ENCODE measurements at places on chromosomes 2 and 18. TPM values are rescaled to one million over a fixed set of nuclear protein-coding genes. Genes with fewer than 3 reads are reported as not detected.

Gene FOXI3
- not detected for total RNA-seq

Gene SANBR
- 11.0 TPM for total RNA-seq

Gene EMILIN2
- 9.1 TPM for total RNA-seq

GRCh38 chr18:35072616-35073015 is 31.4 kb downstream of the MAPRE2 start:
- H3K27me3 ChIP-seq: no peaks in the 10 kb centered on the region
- no peak for DNase-seq
- H3K36me3 ChIP-seq: no peaks in the 10 kb centered on the region
- no peaks in the 10 kb centered on the region for H3K4me1 ChIP-seq

GRCh38 chr2:145751629-145752028 is 1231.7 kb upstream of the ZEB2 start:
- H3K4me1 ChIP-seq: peaks cover 4% of the 10 kb centered on the region
- peak overlapping the region; percentile 60 for H3K27ac ChIP-seq
- H3K4me3 ChIP-seq: no peak overlapping the region
- H3K36me3 ChIP-seq: no peaks in the 10 kb centered on the region
- DNase-seq: no peak

DNA sequence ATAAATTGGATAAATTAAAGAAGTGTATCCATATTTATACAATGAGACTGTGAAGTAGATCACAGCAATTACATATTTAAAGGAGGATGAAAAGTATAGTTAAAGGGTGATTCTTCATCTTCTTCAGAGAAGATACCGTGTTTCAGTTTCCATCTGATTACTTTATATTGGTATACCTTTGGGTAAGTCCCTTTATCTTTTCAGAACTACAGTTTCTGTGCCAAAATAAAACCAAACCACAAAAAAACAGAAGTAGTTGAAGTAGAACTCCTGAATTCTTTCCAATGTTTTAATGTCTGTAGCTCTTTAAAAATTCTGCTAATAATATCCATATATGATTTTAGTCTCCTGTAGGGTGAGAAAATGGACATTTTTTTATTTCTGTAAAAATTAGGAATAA is 231.2 kb upstream of the LINC00305 start:
- H3K4me3 ChIP-seq: no peak overlapping the region
- no peak overlapping the region for H3K27ac ChIP-seq
- H3K4me1 ChIP-seq: no peaks in the 10 kb centered on the region
- H3K36me3 ChIP-seq: no peaks in the 10 kb centered on the region

- no peak overlapping the region for H3K27ac ChIP-seq
- no peaks in the 10 kb centered on the region for H3K36me3 ChIP-seq
- H3K4me3 ChIP-seq: no peak overlapping the region
- no peak for DNase-seq
- H3K27me3 ChIP-seq: no peaks in the 10 kb centered on the region
Measured at GRCh38 chr18:22981274-22982133, 48.4 kb downstream of the RBBP8 start.

Gene ANKRD30BL
- not detected for total RNA-seq

Data from sigmoid colon (tissue), 7 donors.